ENCODE measurements at places on chromosomes 5 and 9.

- no peak for DNase-seq
These were observed 9.0 kb downstream of the OR1J1 start for GRCh38 chr9:122468735-122469134.

DNA sequence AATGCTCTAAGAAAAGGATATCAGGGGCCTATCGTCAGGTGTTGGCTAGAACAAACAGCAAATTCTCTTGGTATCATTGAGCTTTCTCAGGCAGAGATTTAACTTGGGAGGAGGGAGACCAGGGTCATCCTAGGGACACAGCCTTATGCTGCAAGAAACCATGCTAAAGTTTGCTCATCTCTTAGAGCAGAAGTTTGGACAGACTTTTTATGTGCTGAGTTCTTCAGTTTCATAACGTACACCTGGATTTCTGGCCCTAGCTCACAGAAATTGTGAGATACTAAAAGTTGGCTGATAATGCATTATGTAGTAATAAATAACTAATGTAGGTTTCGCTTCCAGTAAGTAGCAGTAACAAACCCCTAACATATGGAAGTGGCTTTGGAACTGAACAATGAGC, 1359.8 kb upstream of the CDH9 start:
- no peak for DNase-seq

DNA sequence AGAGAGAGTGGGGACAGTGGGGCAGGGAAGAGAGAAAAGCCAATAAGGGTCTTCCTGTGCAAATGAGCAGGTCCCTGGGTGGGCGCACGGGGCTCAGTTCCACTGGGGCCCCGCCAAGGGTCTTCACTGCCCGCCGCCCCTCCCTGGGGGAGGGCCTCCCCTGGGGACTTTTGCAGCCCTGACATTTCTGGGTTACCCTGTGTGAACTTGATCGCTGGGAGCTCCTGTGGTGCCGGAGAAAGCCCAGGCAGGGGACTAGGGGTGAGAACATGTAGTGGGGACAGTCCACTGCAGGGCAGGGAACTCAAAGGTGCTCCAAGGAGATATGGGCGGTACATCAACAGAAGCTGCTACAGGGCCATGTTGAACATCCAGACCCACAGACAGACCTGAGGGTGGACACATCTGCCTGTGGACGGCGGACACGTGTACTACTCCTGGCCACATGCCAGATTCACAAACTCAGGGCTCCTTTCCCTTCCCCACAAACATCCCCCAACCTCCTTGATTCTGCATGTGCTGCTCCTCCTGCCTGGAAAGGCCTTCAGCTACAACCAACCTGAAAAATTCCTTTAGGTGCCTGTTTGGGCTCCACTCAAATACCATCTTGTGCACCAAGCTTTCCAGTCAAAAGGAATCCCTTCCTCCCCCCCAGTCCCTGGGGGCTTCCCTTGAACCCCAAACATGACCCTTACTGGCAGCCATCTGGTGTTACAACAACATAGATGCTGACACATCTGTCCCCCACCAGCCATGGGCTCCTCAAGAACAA, 43.0 kb upstream of the NEK6 start:
- no peak for DNase-seq

DNA sequence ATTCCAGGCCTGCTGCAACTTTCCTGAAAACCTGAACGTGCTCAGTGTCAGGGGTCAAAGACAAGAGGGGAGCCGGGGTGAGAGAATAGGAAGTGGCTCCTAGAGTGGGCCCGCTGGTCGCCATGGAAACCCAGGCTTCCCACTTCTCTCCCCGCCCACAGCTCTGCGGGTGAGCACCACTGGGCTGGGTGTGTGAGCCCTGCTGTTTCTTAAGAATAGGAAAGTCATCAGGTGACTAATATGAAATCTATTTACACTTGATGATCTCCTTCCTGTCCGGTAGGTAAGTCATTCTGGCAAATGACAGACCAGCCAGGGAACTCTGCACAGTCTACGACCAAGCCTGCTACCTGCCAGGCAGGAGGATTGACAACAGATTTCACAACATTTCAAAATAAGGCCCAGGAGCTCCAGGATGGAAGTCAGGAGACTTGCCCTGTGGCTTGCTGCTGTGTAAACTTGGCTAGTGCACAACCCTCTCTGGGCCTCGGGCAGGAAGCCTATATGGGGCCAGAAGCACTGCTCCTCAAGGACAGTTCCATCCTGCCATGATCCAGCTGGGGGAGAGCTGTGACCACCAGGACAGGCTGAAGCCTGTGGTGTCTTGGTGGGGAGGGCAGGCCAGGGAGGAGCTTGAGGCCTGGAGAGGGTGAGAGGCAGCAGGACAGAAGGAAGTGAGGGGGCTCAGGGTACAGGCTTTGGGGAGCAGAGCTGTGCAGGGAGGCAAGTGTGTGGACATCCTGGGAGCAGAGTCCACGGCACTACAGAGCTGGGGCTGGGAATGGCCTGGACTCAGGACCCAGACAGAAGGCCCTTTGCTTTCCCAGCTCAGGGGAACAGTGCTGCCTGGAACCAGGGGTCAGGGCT, 60.6 kb downstream of the SHB start:
- peak; percentile 62 for DNase-seq

DNA sequence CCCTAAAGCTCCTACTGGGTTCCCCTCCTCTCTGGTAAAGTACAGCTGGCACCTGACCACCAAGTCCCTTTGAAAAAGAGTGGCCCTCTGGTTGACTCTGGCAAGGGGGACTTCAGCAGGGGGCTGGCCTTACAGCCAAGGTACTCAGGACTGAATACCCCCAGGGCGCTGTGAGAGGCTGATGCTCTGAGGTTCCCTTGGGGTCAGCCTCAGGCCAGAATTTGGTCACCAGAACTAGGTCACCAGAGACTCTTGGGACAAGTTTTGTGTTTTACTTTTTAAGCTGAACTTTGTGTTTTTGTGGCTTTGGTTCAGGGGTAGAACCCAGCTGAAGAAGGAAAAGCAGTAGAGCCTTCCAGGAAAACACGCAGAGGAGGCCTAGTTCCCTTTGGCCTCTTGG, 23.3 kb upstream of the SMU1 start:
- no peak for DNase-seq

- DNase-seq = no peak
These were observed 25.1 kb downstream of the PAEP start for GRCh38 chr9:135586601-135587109.

GRCh38 chr5:124576848-124577409, 169.5 kb downstream of the ZNF608 start:
- no peak for DNase-seq

DNA sequence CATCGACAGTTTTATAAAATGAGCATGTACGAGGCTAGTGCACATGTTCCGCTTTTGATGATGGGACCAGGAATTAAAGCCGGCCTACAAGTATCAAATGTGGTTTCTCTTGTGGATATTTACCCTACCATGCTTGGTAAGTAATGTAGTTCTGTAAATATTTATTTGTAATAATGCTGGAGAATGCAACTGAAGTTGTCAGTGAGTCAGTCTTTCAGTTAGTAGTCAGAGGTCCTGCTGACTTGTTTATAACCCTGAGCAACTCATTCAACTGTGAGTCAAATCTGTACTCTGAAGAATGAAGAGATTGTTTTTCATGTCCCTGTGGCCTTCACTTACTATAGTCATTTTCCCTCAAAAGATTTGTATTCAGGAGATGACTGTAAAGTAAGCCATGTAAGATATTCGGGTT, 28.4 kb upstream of the GPR150 start:
- peak; percentile 28 for DNase-seq

DNA sequence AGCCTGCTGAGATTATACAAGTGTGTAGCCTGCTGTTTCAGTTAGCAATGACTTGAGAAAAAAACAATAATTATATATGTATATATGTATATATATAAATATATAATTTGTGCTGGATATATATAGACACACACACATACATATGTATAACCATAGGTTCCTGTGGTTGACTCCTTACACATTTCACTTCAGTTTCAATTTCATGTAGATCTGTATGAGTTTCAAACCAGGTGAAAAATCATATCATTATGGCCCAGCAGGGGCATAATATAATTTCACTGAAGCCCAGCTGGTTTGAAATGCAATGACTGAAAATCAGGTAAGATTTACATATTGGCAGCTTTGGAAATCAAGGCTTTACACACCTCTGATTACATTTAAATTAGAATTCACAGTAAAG, 690.4 kb upstream of the CDH18 start:
- no peak for DNase-seq

DNA sequence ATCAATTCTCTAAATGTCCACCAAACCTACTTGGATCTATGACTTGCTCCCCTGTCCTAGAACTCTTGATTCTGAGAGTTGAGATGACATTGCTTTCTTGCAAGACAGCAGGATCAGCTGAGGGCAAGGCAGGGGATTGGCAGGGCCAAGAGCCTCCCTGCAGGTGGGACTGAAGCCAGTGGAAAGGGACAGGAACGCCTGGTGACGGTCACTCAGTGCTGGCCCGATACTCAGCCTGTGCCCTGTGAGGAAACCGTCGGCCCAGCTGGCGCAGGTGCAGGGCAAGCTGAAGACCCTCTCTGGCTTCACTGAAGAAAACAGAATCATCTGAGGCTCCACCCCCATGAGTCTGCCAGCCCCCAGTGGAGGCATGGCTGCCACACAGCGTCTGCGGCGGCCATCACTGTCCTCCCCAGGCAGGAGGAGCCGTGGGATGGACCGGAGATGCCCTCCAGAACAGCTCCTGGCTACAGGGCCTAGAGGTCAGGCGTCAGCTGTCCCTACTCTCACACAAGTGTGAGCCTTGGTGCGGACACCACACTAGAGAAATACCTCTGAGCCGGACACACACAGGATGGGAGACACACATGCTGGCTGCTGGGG, 14.7 kb downstream of the UBAC1 start:
- DNase-seq = no peak

- no peak for DNase-seq
These were observed 51.1 kb upstream of the SH3PXD2B start for GRCh38 chr5:172505403-172505759.

DNA sequence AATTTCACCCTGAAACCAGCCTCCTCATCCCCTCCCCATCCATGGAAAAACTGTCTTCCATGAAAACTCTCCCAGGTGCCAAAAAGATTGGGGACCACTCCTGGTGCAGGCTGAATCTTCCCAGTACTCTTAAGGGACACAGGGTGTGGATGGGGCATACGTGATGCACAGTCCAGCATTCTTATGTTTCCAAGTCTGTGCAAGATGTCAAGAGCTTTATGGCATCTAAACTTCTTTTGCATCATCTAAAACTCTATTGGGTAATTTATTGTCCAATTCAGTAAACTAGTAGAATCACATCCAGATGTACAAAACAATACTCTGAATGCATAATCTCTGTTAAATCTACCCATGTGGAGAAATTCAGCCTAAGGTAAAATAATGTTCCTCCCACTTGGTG, 9.3 kb upstream of the FGD3 start:
- DNase-seq = no peak

- peak; percentile 62 for DNase-seq
These were observed 1.2 kb upstream of the GARIN3 start for GRCh38 chr5:157167214-157167621.

GRCh38 chr5:152683205-152683604, 278.1 kb upstream of the NMUR2 start:
- no peak for DNase-seq

DNA sequence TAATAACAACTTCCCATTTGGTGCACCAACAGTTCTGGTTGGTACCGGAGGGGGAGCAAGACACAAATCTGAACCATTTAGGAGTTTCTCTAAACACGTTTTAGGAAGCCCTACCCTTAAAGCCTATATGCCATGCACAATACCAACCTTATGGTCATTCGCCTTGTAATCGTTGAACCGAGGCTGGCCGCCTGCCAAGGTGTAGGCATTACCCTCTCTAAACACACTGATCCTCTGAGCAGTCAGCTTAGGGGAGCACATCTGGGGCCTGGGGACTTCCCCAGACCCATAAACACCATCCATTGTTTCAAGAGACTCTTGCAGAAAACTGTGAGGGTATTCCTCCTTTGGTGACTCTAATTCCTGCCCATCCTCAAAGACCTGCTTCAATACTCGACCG, 328 bp downstream of the GRXCR2 start:
- no peak for DNase-seq

DNA sequence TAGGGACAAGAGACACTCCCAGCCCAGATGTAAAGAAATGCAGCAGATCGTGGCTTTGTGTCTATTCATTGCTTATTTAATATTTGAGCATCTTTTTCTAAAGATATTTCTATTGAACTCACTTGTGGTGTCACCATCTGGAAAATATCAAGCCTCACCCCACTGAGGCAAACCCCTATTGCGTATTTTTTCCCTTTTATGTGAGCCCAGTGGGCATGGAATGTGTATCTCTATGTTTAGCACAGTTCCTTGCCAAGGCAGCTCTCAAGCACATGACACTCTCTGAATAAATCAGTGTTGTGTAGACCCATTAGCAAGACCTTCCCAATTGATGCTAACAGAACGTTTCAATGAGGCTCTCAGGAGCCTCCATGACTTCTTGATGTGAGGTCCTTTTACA, 81.6 kb downstream of the TMEM174 start:
- DNase-seq = no peak

- DNase-seq = no peak
These were observed 26.8 kb upstream of the GARNL3 start for GRCh38 chr9:127237801-127238200.

GRCh38 chr9:133008824-133009223, 22.0 kb upstream of the GTF3C5 start:
- no peak for DNase-seq

GRCh38 chr9:72612449-72612848, 91.0 kb downstream of the TMC1 start:
- DNase-seq = no peak

DNA sequence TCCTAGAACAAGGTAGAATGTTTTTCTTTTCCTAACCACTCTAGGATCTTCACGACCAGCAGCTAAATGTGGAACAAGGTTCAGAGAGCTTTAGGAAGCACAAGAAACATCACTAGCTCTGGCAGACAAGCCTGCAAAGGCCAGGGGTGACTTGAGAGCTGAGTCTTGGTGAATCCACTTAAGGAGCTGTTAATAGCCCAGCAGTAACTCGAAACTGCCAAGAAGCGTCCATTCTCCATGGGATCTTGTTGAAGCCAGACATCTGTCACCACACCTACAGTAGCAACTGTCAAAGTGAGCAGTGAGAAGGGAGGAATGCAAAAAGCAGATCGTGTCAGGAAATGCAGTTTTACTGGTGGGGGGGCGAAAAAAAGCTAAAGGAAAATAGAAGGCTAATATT, 87.2 kb downstream of the ATPSCKMT start:
- DNase-seq = no peak

DNA sequence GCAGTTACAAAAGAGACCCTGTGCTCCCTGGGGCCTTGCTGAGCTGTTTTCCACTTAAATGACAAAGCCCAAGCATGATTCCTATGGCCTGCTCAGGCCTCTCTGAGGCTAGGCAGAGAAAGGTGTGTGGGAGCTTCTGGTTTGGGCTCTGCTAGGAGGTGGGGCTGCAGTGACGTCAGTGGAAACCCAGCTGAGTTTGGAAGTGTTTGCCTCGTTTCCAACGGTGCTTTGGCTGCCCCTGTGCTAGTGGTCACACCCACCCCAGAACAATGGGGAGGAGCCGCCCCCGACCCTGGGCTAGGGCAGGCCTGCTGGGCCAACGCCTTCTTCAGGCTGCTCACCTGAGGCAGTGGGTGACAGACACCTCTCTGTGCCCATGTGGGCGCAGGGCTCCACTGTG, 10.4 kb downstream of the ANGPTL2 start:
- no peak for DNase-seq
